ENCODE measurements at places on chromosomes 5 and 9. TPM values are rescaled to one million over a fixed set of nuclear protein-coding genes. Genes with fewer than 3 reads are reported as not detected.

Gene LRRC8A
- 26.7 TPM for total RNA-seq

Gene FRRS1L
- total RNA-seq = 1.6 TPM

Gene SOHLH1
- not detected for total RNA-seq

Gene TEK
- total RNA-seq = 0.78 TPM

Gene IL7R
- total RNA-seq = 75.0 TPM

Gene PCA3
- total RNA-seq = 0.65 TPM

Gene CDKN2B-AS1
- 6.7 TPM for total RNA-seq

Gene ATP10B
- not detected for total RNA-seq

Gene SLC6A7
- total RNA-seq = not detected

Gene STPG3
- not detected for total RNA-seq

Gene CERCAM
- 110 TPM for total RNA-seq

Gene SH3GL2
- total RNA-seq = not detected

Gene FANCG
- total RNA-seq = 12.2 TPM

Gene KLF4
- total RNA-seq = 27.7 TPM

Gene ERCC6L2
- 87.8 TPM for total RNA-seq

Gene C5orf15
- 122 TPM for total RNA-seq

Gene LVRN
- 1.6 TPM for total RNA-seq

Gene TIMD4
- not detected for total RNA-seq

Gene PCDHB14
- total RNA-seq = 3.8 TPM

Gene FAM81B
- not detected for total RNA-seq

Gene CEL
- total RNA-seq = 0.11 TPM

Gene MYOZ3
- 0.54 TPM for total RNA-seq

Gene NSG2
- not detected for total RNA-seq

Gene SLC36A3
- not detected for total RNA-seq

Gene SPATA6L
- 1.8 TPM for total RNA-seq

Gene PDCD1LG2
- 9.1 TPM for total RNA-seq

Gene AGXT2
- total RNA-seq = not detected

Gene PTGES
- total RNA-seq = 27.6 TPM

Gene CFAP157
- 0.13 TPM for total RNA-seq

Gene AOPEP
- total RNA-seq = 241 TPM

Gene GABRA1
- total RNA-seq = not detected

Gene COL27A1
- total RNA-seq = 21.2 TPM

Gene KLHL3
- 3.8 TPM for total RNA-seq

Gene SNCAIP
- total RNA-seq = 1.0 TPM

Gene TAL2
- 0.32 TPM for total RNA-seq
